ENCODE measurements at places on chromosomes 2 and 18.

- no peak for DNase-seq
These were observed 569.2 kb downstream of the METTL4 start for GRCh38 chr18:2002151-2002550.

DNA sequence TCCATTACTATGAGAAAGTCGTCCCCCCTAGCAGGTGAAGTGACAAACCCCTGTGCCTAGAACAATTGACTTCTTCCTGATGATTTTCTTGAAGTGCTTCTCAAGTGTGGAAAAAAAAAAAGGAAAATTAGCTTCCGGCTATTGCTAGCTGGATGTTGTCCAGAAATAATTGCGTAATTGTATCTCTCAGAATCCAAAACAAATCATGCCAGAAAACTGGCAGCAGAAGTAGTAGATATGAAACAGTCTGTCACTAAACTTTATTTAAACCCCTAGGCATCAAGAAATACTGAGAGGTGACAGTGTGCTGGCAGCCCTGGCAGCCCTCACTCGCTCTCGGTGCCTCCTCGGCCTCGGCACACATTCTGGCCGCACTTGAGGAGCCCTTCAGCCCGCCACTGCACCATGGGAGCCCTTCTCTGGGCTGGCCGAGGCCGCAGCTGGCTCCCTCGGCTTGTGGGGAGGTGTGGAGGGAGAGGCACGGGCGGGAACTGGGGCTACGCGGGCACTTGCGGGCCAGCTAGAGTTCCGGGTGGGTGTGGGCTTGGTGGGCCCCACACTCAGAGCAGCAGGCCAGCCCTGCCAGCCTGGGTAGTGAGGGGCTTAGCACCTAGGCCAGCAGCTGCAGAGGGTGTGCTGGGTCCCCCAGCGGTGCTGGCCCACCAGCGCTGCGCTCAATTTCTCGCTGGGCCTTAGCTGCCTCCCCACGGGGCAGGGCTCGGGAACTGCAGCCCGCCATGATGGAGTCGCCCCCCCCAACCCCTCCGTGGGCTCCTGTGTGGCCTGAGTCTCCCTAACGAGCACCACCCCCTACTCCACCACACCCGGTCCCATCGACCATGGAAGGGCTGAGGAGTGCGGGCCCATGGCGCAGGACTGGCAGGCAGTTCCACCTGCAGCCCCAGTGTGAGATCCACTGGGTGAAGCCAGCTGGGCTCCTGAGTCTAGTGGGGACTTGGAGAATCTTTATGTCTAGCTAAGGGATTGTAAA is 80.5 kb upstream of the ABCA12 start:
- no peak for DNase-seq

GRCh38 chr2:241125626-241126025 is 23.5 kb upstream of the MTERF4 start:
- no peak for DNase-seq

GRCh38 chr18:62693659-62694058 is 21.7 kb upstream of the PHLPP1 start:
- DNase-seq: no peak

- peak; percentile 36 for DNase-seq
These were observed 868 bp downstream of the HSBP1L1 start for GRCh38 chr18:79965119-79965902.

DNA sequence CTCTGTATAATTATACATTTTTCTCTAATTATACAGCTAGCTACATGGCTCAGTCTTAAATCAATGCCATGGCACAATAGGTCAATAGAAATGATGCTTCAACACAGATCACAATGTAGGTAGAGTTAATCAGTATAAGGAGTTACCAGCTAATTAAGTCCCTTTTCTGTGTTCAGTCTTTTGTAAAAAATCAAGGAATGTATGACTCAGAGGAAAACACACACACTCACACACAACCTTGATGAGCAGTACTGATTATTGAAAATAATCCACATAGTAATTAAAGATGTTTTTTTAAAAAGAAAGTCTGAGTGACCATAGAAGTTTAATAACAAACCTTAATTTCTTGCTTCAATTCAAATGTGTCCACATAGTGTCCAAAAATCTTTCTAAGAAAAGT is 691.3 kb downstream of the LRP1B start:
- DNase-seq: no peak

DNA sequence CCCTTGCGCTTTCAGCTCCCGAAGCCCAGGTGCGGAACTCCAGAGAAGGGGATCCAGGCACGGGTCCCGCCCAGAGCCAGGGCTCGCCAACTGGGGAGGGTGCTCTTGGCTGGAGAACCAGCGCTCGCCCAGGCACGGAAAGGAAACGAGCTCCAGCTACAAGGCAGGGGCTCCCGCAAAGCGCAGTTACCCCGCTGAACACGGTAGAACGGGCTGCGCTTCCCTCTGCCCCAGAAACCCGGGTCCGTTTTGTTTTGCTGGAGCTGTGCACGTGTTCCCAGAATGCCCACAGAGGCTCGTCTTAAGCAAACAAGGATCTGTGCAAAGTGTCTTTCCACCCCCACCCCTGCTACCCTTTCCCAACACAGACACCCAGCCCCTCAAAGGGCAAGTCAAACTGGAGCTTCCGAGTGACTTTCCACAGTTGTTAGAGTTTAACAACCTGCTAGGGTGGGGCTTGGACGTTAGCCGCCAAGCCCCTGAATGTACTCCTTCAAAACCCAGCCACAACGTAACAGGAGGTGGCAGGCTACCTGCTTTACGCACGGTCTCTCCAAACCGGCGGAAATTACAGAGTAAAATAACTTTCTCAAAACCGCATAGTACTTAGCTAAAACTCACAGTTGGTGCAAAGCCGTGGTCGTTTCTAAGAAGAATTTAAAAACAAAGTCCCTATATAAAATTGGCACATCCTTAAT is 775 bp downstream of the RNF125 start:
- DNase-seq: no peak

DNA sequence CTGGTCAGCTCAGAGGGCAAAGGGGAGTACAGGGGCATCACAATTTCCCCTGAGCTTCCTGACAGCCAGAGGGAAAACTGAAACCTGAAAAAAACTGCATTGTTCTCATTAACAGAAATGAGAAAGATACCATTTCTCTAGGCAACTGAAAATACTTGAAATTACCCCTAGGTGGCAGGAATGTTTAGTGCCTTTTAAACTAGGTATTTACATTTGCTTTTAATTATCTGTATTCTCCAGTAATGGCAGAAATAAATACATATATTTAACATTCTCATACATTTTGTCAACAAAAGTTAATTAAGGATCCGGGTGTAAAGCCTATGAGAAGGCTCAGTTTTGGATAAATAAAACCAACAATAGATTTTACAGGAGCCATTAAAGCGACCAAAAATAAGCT is 34.5 kb downstream of the RPL31 start:
- DNase-seq: no peak

DNA sequence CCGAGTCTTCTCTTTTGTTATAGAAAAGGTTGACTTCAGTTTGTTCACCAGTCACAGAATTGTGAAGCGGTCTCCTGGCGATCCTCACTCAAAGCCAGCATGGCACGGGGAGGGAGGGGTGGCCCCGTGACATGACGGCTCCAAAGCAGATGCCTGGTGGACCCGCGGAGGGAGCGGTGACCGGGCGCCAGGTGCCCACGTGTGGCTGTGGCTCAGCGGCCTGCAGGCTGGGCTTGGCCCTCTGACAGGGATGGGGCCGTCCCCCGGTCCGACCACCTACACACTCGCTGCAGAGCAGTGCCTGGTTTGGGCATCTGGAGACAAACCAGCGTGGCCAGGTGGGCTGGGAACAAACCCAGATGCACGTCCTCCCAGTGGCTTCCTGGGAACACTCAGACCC is 129.1 kb upstream of the SNTG2 start:
- DNase-seq: no peak

- DNase-seq: no peak
These were observed 1597.9 kb upstream of the ACVR2A start for GRCh38 chr2:146246736-146247523.

DNA sequence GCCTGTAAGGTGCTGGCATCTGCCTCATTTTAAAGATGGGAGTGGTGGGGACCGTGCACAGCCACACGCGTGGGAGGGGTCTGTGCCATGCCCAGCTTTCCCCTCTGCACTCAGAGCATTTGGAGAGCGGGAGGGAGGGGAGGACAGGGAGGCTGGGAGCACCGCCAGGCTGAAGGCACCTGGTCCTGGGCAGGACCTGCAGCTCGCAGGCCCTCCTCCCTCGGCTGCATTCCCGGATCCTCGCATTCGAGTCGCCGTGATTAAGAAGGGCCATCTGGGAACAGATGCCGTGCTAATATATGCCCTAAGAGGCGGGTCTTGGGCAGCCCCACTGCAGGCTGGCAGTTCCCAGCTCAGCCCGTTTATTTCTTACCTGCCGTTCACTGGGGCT is 84.0 kb downstream of the PTGR3 start:
- no peak for DNase-seq

DNA sequence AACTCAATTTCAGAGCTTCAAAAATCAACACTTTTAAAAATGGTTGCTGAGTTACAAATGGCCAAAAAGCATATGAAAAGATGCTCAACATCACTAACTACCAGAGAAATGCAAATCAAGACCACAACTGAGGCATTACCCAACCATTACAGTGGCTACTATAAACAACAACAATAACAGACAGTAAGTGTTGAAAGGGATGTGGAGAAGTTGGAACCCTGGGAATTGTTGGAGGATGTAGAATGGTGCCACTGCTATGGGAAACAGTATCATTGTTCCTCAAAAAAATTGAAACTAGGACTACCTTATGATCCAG is 173.3 kb upstream of the SPRED2 start:
- no peak for DNase-seq

- DNase-seq: peak; percentile 45
These were observed 74.6 kb downstream of the CLHC1 start for GRCh38 chr2:55157474-55157884.

DNA sequence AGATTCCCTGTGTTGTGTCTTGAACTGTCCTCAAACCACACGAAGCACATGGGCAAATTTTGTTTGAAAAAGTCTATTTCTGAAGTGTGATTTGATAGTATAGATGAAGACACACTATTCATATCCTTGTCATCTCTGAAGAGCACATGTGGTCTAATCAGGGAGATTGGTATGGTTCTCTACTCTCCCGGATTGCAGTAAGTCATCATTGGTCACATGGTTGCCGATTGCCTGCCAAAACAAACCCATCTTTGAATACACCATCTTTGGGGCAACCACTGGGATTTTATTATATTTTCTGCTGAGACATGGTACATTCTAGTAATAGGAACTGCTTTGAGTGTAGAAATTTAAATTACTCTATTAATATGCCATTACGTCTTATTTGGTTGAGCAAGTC is 186.9 kb downstream of the MYO1B start:
- no peak for DNase-seq

GRCh38 chr2:176039375-176039774 is 37.3 kb upstream of the LNPK start:
- DNase-seq: no peak
